ENCODE measurements at places on chromosomes 2 and 18.

DNA sequence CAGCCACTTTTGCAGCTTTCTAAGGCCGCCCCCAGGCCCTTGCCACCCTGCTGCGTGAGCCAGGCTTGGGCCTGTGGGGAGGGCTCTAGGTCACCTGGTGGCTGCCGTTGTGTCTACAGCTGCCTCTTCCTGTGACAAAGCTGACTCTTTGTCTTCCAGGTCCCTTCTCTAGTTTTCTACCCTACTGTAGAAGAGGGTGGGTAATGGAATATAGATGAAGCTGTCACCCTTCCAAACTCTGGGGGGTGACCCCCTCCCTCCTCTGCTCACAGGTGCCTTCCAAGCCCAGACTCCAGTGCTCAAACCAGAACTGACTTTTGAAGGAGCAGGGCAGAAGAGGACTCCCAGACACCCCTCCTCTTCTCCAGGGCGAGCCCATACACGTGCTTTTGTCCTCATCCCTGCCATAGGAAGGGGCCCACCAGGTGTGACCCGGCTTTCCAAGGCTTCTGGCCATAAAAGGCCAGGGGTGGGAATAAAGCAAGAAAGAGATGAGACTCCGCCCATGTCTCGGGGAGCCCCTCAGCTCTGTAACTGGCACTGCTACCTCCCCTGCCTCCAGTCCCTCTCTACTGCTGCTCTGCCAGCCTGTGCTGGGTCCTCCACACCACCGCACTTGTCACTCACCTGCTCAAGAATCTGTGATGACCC lies 17.9 kb upstream of the SDC1 start:
- DNase-seq, result no peak

DNA sequence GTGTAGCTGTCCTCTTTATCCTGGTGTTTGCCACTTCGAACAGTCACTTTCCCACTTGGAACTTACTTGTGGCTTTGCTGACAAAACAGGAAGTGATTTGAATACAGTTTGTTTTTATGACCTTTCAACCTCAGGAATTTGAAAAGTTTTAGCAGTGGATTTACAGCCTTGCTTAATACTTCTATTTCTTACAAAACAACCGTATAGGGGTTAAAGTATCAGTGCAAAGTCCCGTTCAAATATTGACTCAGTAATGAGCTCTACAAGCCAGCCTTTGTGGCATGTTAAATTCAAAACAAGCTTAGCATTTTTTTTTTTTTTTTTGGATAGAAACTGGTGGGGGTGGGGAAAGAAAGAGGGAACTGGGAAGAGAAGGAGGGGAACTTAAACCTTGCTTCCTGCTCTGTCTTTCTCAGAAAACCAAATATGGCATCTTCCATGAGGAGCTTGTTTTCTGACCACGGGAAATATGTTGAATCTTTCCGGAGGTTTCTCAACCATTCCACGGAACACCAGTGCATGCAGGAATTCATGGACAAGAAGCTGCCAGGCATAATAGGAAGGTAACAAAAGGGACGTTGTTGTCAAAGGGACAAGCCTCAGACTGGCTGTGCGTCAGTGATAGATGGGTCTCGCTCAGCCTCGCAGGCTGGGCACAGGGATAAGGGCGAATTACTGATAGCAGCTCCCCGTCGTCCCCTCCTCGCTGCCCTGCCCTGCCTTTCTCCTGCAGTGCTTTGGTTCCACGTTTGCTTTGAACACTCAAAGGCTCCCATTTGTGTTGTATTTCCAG lies at the start of gene HNMT:
HNMT (plus strand) TSS at position 408 of the 793 bp plus-strand sequence; CDS start at position 427, 19 bp downstream.
- peak; percentile 43 for DNase-seq

GRCh38 chr2:21258082-21258481 lies 134.3 kb downstream of the TDRD15 start:
- no peak for DNase-seq

- DNase-seq, result no peak
These were observed 67.8 kb downstream of the PSMG2 start for GRCh38 chr18:12770469-12771219.

- DNase-seq, result no peak
These were observed 76.8 kb downstream of the CEP192 start for GRCh38 chr18:13067966-13068365.

- DNase-seq, result no peak
These were observed 67.9 kb downstream of the EIPR1 start for GRCh38 chr2:3309496-3310355.

Measured in Caki2 (cell line).